ENCODE measurements at places on chromosomes 6 and 20.

GRCh38 chr6:137095651-137096238 is 51.0 kb upstream of the IL20RA start:
- DNase-seq, result no peak

DNA sequence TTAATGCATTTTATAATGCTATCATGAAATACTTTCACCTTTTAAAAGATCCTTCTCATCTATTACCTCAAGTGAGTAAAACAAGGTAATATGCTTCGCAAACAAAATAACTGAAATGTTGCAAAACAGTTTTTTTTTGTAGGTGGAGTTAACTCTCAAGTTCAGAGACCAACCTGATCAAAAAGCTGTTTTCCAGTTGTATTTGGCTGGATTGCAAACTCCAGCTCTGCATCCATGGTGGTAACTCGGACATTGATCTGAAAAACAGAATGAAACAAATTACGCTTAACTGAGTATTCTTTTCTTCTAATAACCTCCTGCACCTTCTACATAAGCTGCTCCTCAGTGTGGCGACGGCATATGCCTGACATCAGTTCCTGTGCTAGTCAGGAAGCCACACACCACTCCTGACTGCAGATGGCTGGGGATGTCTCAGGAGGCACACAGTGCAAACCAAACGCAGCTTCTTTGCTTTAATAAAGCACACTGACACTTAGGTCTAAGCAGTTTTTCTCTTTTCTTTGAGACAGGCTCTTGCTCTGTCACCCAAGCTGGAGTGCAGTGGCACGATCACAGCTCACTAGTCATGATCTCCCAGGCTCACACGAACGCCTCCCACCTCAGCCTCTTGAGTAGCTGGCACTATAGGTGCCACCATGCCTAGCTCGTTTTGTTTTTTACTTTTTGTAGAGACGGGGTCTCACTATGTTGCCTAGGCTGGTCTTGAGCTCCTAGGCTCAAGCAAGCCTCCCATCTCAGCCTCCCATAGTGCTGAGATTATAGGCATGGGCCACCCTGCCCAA is 29.9 kb downstream of the EZR start:
- DNase-seq, result no peak

- no peak for DNase-seq
Measured at GRCh38 chr6:7785243-7786035, 59.5 kb downstream of the BMP6 start.

- DNase-seq, result no peak
Measured at GRCh38 chr6:4545893-4546292, 230.3 kb upstream of the CDYL start.

GRCh38 chr6:113690281-113691259 is 166.6 kb upstream of the MARCKS start:
- DNase-seq, result no peak

GRCh38 chr20:48003021-48003420 is 217.7 kb upstream of the SULF2 start:
- DNase-seq, result no peak

DNA sequence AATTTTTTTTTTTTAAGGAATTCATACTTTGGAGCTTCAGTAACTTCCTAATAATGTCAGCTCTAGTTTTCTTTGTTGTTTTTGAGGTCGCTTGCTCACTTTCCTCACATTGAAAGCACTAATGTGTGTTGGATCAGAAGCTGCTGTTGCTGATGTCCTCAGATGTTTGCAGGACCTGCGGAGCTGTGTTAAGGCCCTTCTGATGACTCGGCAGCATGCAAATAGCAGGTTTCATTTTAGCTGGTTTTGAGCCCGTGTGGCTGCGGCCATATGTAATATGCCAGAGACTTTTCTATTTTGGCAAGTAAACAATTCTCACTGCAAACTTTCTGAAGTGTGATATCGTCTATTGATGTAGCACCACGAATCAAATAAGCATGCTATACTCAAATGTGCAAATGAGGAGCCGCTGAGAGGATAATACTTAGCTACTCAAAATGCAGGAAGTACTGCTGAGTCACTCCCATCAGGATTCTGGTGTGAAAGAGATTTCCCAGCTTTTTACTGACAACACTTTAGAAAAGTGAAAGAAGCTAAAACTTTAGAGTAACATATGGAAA is 187.8 kb downstream of the SASH1 start:
- no peak for DNase-seq

DNA sequence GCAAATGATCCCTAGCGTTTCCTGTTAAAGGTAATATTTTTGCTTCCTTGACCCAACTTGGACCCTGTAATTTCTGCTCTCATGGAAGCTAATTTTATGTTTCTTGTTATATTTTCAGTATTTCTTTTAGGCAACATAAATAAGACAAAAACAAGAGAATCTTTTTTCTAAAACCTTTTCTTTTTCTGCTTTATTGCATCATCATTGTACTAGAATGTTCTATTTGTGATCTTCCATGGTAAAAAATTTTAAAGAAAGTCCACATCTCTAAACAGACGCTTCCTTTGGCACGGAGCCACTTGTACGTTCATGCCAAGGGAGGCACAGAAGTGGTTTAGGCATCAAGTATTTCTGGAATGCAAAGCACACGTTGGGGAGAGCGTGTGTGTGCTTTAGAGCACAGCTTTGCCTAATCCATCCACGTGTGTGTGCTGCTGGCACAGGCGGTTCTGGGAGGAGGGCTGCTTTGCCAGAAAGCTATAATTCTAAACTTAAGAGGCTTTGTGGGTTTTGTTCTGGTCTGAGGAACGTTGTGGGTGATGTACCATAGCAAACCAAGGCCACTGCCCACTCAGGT is 98.3 kb downstream of the SASH1 start:
- DNase-seq, result no peak

GRCh38 chr6:119116712-119117281 is 38.3 kb upstream of the FAM184A start:
- no peak for DNase-seq

All from dorsolateral prefrontal cortex (tissue), 122 donors.